ENCODE measurements at places on chromosomes 12 and 14.

DNA sequence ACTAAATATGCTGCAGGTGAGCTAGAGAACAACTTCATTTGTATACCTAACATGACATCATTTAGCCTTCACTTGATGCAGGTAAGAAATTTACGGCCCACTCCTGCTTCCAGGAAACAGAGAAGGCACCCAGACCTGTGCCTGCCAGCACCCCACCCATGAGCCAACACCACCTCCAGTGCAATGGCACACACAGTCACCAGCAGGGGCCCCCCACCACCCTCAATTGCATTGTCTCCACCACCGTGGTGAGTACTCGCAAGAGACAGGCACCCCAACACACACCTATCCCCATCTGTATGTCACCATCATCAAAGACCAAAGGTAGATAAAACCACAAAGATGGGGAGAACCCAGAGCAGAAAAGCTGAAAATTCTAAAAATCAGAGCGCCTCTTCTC lies 107.6 kb downstream of the KLHL28 start:
- no peak for DNase-seq

DNA sequence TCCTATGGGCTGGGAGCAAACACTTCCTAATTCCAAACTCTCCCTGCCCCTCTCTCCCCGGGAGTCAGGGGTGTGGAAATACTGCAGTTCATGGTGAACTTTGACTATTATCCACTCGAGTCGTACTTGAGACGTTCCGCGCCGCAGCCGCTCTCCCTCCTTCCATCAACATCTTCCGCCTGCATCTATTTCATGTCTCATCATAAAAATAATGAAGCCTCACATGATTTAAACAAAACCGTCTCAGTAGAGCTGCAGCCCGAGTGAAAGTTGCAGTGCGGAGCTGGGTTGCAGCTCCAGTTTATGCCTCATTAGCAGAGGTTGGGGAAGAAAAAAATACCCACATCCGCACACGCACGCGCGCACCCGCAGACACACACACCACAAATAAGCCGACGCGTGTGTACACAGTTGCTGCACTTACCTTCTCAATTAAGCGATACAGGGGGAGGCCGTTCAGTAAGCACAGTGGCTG lies 283 bp downstream of the LMO3 start:
- DNase-seq = no peak

GRCh38 chr14:60087668-60088067 lies 4.1 kb upstream of the PCNX4 start:
- DNase-seq = no peak

DNA sequence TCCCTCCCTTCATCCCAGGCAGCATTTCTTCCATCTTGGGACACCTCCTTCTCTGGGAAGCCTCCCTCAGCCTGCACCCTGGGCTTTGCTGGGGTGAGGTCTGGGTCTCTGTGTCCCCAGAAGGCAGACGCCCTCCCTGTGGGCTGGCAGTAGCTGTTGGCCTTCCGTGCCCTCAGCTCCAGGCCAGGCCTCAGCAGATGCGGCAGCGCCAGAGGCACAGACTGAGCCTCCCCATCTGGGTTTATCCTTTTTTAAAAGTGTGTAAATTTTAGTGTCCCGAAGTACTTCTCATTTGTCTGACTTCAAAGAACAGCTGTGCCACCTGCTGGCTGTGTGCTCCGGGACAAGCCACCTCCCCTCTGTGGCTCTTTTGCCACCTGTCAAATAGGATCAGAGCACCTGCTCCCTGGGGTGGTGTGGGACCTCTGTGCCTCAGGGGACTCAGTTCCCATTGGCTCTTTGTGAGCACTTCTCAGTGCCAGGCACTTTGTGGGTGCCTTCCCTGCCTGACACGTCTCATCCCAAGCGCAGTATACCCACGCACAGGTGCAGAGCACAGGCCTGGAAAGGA lies 11.1 kb downstream of the EXOC3L4 start:
- DNase-seq = no peak

DNA sequence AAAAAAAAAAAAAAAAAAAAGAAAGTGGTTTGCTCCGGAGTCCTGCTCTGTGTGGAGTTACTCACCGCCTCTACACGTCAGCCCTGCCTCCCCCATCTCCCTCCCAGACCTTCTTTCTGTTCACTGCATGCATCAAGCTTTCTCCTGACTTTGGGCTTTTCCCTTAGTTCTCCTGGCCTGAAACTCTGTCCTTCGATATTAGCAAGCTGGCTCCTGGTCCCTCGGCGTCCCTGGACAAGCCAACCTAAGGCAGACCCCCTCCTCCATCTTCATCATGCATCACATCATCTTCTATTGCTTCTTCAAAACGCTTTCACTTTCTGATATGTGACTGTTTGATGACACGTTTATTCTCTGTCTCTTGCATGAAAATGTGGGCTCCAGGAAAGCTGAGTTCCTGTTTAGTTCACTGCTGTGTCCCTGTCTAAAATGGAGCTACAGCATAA lies 40.6 kb downstream of the SLC15A4 start:
- no peak for DNase-seq
